ENCODE measurements at places on chromosomes 16 and 17.

DNA sequence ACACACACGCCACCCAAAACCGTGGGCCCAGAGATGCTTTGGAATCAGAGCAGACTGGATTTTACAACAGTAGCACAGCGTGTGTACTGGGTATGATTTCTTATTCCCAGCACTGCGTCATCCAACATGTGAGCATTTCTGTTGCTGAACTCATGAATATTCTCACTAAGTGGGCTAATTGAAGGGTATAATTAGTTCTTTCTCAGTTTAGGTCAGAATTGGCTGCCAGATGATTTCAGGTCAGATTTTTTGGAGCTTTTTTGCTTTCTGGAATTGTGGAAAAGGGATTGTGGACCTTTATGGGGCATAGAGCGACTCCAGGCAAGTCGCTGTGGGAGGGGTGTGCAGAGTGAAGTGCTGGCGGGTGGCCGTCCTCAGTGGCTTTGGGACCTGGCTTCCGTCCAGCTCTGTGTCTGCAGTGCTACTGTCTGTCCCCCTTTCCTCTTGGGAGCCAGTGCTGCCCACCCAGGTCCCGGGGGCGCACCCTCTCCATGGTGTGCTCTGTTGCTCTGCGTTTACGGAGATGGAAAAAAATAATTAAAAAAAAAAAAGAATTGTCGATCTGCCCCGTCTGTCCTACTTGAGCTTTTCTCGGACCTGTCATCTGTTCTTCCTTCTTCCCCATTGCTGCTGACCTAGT is 25.0 kb downstream of the FOXK2 start:
- DNase-seq: no peak

DNA sequence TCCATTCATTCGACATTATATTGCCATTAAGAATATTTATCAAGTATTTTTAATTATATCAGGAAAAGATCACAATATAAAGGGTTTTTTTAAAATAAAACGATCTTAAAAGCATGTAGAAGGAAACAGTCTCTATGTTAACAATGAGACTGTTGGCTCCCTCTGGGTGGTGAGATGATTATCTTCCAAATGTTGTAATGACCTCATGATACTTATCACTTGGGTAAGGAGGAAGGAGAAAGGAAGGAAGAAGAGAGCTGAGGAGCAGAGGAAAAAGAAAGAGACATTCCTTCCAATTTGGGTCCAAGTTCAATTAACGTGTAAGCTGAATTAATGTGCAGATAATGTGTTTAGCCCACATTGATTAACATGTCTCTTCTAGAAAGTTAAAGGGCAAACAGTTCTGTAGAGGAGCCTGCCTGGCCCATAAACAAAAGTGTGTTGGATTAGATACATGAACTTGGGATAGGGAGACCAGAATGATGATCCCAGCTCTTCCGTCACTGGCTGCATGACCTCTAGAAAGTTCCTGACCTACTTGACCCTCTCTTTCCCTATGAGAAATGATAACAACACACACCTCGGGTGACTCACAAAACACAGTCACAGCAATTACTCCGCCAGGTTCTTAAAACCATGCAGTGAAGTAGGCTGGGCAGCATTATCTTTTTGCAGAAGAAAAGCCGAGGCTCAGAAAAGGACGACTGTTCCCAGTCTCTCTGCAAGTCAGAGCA is 32.0 kb downstream of the PIMREG start:
- DNase-seq: no peak

- no peak for DNase-seq
These were observed 5.8 kb upstream of the CBX4 start for GRCh38 chr17:79844869-79845600.

DNA sequence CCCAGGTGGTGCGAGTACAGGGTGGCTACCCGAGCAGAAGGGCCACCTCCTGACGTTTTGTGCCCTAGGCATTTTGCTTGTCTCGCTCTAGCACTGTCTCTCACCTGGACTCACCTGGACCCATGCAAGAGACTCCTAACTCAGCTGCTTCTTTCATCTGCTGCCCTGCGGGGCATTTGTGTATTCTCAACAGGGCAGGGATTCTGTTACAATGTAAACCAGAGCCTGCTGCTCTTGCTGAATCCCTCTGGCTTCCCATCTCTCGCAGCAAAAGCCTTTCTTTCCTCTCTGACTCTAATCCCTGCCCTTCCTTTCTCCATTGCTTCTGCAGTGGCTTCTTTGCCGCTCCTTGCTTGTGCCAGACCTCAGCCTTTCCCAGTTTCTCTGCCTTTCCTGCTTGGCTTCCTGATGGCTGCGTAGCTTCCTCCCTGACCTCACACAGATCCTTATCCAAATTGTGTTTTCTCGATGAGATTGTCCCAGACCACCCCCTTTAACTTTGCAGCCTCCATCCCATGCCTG is 10.2 kb downstream of the ARSG start:
- no peak for DNase-seq

GRCh38 chr16:80875616-80876015 is 71.2 kb upstream of the CDYL2 start:
- no peak for DNase-seq
